ENCODE measurements at places on chromosomes 11 and 22. TPM values are rescaled to one million over a fixed set of nuclear protein-coding genes. Genes with fewer than 3 reads are reported as not detected.

DNA sequence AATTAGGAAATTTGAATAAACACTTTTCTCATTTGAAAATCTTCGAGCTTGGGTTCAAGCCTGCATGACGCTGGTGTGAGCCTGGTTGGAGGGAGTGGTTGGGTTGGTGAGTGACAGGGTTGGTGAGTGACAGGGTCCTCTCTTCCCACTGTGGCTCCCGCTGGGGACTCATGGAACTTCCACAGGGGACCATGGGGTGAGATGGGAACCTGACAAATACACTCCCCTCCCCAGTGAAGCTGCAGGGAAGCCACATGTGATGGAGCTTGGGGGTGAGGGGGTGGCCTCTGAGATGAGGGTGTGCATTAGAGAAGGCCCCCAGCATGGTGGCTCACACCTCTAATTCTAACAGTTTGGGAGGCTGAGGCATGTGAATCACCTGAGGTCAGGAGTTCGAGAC lies 66.8 kb downstream of the RTL6 start:
- DNase-seq = no peak

GRCh38 chr11:32586576-32587190 lies 3.1 kb downstream of the EIF3M start:
- DNase-seq = no peak

DNA sequence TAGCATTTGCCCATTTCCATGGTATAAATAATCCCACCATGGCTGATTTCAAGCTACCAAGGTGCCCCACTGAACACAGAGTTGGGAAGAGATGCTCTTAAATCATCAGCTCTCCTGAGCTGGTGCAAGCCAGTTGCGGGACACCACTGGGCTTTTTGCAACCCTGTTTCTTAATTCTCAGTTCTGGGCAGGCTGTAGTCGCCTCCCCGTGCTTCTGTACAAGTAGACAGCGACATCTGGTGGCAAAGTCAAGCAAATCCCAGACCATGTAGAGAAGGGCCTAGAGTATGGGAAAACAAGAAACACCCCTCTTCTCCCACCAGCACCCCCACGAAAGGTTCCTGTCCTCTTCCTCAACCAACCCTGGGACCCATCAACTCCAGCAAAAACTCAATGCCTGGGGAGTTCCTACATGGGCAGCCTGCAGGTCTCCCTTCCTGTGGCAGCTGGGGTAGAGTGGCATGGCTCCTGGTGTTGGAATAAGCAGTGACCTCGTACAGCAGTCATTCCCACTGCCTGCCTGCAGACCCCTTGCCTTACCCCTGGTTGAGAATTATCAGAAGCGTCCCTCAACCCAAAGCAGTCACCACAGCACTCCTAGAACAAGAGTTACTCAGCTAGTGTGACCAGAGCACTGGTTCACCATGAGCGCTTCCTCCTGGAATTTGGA lies 68.4 kb downstream of the IGLL5 start:
- no peak for DNase-seq

DNA sequence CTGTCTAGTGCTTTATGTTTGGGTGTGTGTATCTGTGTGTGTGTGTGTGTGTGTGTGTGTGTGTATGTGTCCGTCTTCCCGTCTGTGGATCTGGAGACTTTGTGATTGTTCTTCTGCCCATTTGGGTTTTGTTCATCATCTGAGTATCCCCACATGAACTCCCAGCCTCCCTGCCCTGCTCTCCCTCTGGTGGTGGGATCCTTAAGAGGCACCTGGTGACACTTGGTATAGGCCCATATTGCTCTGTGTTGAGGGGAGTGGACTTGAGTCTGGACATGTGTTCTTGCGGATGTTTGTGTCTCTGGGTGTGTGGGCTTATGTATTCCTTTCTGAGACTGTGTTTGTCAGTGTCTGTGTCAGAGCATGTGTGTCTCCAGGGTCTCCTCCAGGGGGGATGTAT lies 15.3 kb downstream of the RCOR2 start:
- DNase-seq = no peak

DNA sequence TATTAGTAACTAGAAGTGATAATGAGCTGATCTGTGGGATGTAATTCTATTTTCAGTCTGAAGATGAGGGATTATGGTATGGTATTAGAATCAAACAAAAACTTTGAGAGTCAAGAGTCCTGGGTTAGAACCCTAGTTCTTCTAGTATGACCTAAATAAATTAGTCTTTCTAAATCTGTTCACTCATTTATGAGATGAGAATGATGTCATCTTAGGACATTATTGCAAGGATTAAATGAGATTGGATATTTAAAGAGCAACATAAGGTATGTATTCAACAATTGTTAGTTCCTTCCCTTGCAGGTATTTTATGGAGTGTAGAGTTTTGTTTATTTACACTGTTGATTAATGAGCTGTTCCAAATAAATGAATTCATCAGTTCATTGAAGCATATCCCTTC lies 21.8 kb downstream of the EMSY start:
- DNase-seq = no peak

GRCh38 chr11:119590651-119591351 lies 138.2 kb downstream of the NECTIN1 start:
- no peak for DNase-seq

DNA sequence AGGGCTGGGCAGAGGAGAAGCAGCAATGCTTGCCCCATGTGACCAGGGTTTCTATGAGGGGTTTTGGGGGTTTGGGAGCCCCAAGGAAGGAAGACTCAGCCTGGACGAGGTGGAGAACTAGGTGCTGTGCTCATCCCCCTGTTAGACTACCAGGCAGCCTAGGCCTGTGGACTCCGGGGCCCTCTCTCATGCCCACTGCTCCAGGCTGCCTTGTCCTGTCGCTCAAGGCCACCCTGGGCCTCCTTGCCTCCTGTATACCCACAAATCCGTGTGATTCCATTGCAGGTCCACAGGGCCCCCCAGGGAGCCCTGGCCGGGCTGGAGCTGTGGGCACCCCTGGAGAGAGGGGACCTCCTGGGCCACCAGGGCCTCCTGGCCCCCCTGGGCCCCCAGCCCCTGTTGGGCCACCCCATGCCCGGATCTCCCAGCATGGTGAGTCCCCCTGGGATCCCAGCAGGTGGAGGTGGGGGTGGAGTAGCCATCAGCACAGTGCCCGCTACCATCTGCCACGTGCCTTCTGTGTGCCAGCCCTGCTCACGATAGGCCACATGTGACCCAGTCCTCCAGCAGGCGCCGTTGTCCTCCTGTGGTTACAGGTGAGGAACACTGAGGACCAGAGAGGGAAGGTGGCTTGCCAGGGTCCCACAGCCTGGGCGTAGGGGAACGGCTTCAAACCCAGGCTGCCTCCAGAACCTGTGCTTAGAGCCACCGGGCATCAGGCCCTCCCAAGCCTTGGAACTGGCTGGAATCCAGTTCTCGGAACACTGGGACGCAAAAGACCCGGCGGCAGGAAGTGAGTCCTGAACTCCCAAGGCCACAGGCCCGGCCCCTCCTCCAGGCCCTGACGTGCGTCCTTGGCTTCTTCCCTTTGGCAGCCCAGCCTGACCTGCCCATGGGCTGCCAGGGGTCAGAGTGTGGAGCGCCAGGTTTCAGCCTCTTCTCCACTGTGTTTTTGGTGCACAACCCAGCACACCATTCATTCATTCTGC lies 26.6 kb downstream of the EMID1 start:
- no peak for DNase-seq

DNA sequence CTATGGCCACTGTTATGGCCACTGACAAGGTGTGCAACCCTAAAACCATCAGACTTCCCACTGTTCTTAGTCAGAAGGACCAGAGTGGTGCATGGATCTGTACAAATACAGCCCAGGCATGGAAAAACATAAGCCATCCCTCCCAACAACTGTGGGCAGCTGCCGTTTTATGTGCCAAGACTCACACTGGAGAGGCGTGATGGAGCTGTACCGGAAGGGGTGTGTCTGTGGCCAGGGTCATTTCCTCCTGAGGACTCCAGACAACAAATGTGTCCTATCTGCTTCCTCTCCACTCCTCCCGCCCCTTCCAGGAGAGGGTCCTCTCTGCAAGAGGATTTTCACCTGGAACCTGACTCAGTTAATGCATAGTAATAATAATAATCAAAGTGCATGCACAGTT lies 29.5 kb downstream of the KCNJ1 start:
- no peak for DNase-seq

DNA sequence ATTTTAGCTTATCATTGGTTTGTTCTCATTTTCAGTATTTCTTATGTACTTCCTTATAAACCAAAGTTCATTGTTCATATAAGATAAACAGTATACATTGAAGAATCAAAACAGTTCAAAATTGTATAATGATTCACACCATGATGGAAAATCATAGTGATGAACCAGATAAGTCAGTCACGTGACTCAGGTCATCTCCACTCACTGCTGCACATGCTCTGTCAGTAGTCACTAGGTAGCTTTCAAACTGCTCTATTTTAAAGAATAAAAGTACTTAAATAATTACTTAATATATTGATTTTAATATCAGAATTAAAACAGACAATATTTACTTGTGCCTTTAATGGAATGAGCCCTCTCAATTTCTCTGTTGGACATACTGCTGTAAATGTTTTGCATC lies 37.5 kb downstream of the PDHX start:
- DNase-seq = no peak

GRCh38 chr11:125148743-125149142 lies 15.8 kb upstream of the PKNOX2 start:
- DNase-seq = no peak

- no peak for DNase-seq
Observed at GRCh38 chr11:12188548-12189317, 78.3 kb downstream of the MICAL2 start.

DNA sequence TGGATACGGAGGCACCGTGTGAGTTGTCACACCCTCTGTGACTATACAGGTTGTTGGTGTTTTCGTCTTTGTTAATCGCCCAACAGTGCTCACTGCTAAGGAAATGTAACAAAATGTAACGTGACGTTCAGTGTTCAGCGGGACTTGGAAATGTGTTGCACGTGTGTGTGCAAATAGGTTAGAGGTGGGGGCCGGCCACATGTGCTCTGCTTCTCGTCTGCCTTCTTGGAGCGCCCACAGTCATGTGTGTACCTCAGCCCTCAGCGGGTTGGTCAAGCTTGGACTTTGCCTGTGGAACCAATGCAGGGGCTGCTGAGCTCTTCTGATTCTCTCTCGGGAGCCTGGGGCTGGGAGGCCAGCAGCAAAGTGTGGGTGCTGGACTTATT lies 7.4 kb upstream of the SMIM38 start:
- no peak for DNase-seq

DNA sequence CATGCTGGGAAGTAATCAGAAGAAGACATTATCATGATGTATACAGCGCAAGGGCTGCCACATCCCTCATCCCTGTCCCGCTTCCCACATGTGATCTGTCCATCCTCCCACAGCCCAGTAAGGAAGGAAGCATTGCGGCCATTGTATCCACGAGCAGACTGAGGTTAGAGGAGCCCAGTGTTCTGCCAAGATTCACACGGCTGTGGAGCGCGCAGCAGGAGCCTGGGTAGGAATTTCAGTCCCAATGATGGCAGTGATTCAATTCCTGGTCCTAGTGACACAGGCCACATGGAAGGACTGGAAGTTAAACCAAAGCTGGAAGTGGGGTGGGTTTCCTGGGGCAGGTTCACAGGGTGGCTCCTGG lies 89.2 kb downstream of the RTL6 start:
- DNase-seq = no peak

DNA sequence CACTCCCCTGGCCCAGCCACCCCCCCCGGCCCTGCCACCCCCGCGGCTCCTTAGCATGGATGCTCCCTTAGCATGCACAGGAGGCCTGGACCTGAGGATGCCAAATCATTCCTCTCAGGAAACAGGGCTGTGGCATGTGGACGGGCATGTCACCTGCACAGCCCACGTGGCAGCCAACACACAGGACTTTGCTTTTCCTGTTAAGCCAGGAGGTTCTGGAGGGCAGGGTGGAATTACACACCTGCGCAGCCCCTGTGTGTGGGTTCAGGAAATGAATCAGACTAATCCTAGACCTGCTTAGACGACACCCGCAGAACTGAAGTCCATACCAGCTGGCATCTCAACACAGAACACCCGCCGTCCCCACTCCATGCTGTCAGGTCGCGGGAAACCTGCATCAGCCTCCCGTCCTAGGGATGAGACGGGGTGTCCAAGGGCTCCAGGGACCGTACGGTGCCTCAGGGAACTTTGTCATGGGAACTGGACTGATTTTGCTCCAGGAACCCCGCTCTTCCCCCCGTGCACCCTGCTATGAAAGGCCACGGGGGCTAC lies 10.2 kb downstream of the CERK start:
- no peak for DNase-seq

GRCh38 chr11:13220148-13220547 lies 57.4 kb upstream of the BMAL1 start:
- DNase-seq = no peak

GRCh38 chr11:86176165-86176884 lies 68.2 kb upstream of the EED start:
- no peak for DNase-seq

DNA sequence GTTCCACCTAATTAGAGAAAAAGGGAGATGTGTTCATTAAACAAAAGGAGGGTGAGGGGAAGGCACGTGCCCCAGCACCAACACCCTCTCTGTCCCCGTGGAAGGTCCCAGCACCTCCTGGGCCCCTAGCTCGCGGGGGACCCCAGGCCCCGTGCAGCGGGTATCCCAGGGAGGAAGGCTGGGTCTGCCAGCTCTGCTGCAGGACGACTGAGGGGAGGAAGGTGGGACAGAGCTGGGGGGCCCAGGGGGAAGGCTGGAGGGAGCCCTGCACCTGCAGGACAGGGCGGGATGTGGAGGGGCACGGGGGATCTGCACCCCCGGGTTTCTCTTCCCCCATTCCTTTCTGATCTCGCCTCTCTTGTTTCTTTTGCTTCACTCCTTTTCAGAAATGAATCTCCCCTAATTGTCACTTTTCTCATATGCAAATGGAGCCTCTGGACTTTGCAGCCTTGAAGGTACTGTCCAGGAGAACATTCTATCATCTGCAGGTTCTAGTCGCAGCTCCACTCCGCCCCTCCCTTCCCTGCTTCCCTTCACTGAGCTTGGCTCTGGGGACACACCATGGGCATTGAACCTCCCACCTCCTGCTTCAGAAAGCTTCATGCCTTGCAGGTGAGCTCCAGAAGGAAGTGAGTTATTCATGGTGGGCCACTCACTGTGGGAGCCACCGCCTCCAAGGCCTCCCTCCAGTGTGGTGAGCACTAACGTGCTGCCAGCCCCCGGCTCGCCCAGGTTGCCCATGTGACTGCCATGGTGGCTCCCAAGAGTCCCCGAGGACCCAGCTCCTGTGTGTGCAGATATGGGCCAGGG lies 111.0 kb downstream of the ST3GAL4 start:
- no peak for DNase-seq

The OR52E8 gene
- not detected for total RNA-seq

The GAS2L1 gene
- total RNA-seq = 23.2 TPM

The PHF21B gene
- total RNA-seq = 0.35 TPM

The PGA4 gene
- 0.47 TPM for total RNA-seq

The SRPRA gene
- 68.6 TPM for total RNA-seq

The XNDC1N gene
- total RNA-seq = 4.0 TPM

The SF3B2 gene
- 70.4 TPM for total RNA-seq

The CBX7 gene
- total RNA-seq = 79.2 TPM

Data from left ventricle myocardium superior (tissue), 1 donor.